ENCODE measurements at places on chromosomes 3 and 15.

- no peak for DNase-seq
Observed at GRCh38 chr3:155805204-155805801, 775 bp downstream of the C3orf33 start.

- no peak for DNase-seq
Observed at GRCh38 chr3:88896026-88896425, 211.4 kb upstream of the EPHA3 start.

DNA sequence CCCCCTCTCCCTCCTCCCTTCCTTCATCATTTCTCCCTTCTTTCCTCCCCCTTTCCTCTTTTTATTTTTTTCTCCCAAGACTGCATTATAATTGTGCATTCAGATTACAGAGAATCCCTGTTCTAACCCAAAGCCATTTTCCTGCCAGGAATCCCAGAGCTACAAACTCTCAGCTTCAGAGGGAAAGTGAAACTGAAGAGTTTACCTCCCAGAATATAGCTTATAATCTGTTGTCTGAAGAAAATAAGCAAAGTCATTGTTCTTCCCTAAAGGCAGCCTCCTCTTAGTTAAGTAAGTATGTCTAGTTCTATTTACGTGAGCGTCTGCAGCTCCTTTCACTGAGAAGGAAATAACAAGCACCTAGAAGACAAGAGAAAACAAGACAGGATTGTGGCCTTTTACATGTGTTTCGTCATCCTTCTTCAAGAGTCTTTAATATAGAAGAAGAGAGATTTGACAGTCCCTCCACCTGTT lies 97.2 kb downstream of the CHST2 start:
- DNase-seq = no peak

DNA sequence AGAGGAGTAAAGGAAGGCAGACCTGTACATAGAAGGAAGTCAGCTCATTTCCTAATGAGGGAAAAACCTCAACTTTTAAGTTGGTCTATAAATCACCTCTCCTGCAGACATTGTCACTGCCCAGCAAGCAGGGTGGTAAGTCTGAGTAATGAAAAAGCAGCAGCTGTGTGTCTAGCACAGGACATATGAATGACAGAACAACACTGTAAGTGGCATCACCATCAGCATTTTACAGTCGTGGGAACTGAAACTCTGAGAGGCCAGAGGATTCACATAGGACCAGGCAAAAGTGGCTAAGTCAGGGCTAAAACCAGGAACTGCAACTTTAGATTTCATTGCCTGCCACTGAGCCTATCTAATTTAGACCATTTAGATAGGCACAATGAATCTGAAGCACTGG lies 235.6 kb downstream of the CLSTN2 start:
- no peak for DNase-seq

DNA sequence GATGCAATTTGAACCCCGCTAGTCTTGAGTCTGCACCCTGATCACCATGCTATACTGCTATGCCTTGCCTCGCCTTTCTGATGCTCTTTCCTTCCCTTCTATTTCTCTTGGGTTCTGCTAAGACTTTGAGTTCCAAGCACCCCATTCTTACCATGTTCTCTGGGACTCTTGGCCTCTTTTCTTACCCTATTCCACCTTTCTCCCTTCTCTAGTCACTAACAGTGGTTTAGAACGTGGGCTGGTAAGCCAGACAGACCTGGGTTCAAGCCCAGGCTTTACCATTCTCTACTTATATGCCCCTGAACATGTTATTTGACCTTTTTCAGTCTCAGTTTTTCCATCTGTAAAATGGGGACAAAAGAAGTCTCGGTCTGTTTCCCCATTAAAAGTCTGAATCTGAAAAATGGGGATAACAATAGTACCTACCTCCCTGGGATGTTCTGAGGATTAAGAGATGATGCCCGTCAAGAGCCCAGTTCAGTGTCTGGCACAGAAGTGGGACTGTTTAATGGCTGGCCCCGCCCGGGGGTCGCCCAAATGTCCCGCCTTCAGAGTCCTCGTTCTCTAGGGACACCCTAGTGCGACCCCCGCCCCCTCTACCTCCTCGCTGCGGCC lies 376 bp downstream of the TADA3 start:
- DNase-seq = no peak

- DNase-seq = no peak
Observed at GRCh38 chr3:16386561-16386960, 121.5 kb downstream of the OXNAD1 start.

- DNase-seq = no peak
Observed at GRCh38 chr3:10952525-10952924, 40.0 kb upstream of the SLC6A1 start.

GRCh38 chr3:132283440-132283839 lies 33.8 kb upstream of the ACP3 start:
- no peak for DNase-seq

DNA sequence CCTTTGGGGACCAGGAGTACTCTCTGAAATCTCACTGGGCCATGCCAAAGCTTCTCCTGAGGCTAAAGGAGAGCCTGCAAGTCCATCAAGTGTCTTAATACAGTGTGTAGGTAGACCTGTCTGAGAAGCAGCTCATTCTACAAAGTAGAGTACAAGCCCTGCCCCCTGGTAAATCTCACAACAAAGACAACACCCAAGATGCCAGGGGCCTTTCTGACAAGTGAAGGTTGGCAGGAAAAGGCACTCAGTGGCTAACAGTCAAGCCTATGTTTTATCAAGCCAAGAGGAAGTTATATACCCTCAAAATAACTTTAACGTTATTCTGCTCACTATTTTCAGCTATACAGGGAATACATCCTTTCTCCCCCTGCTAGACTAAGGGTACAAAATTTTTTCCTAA lies 58.3 kb downstream of the NMNAT3 start:
- DNase-seq = no peak

DNA sequence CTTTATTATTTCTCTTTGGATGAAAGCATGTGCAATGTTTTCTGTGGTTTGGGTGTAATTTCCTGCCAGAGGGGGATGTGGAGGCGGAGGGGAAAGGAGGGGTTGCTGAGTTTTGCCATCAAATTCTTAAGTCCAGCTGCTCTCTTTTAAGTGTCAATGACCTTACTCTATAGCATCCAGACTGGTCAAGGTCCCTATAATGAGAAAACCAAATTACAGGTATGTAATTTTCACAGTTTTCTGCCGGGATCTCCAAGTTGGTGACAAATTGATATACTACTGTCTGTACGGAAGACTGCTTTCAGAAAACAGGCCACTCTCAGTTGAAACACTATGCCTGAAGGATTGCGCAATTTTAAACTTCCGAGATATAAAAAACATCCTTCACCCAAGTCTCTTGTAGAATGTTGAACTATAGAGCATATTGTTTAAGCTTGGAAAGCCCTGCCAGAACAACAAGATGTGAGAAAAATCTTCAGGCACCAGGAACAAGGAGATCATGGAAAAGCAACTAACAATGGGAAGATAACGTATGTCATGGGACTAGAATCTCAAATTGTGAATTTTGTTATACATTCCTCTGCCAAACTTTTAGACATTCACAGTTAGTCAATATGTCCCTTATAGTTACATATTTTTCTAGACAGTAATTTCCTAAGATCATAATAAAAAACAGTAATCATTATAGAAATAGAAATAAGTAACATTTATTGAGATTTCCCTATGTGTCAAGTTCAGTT lies 300.7 kb upstream of the SATB1 start:
- no peak for DNase-seq

DNA sequence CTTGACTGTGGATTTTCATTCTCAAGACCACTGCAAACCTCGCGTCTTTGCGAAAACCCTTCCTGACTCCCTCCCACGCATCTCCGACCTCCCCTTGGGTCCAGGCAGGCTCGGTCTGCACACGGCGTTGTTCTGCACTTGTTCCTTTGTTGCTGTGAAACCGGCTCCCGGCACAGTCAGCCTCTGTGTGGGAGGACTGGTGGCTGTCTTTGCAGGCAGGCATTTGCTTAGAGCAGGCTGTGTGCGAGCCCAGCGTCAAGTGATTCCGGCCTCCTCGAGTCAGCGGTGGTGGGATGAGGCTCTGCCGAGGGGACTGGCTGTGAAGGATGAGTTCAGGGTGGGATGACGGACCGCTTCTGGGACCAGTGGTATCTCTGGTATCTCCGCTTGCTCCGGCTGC lies 102.6 kb upstream of the ROPN1 start:
- no peak for DNase-seq

DNA sequence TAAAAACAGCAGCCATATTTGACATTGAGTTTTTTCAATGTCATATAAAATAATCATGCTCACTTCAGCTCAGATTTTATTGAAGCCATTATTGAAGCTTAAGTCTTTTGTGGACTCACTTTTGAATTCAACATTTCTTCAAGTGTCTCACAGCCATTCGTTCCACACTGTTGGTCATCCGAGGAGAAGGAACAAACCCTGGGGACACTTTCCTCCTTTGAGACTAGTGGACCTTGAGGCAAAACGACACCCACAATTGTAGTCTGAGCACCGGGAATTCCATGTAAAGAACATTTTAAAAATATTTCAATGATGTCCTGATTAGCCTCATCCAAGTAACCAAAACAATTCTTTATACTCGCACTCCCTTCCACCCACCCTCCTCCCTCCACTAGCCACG lies 174.7 kb downstream of the CD47 start:
- DNase-seq = no peak

DNA sequence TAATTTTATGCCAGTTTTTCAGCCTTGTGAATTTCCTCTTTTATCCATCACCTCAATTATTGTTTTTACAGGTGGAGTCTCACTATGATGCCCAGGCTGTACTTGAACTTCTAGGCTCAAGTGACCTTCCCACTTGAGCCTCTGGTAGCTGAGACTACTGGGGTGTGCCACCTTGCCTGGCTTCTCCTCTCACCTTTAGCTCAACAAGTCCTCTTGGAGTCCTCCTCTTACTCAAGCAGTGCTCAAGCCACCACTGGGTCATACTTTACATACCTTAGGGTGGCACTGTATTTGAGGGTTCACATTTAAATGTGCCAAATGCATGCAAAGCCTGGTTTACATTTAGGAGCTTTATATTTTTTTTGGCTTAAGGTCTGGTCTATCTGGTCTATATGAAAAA lies 350.1 kb upstream of the MCTP2 start:
- DNase-seq = no peak

DNA sequence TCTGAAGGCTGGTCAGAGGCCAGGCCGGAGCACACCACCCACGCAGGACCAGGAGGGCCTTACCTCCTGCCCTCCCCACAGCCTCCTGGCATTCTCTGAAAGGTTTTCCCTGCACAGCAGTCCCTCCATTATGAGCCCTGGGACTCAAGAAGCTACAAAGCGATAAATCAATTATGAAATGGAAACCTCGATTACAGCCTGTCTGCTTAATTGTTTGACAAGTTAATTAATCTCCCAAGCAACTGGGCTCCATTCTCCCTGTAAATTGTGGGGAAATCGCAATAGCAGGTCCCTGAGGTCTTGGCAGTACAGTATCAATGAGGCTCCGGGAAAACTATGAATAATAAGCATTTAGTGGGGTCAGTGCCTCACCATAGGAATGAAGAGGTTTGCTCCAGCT lies 683.5 kb downstream of the NTRK3 start:
- no peak for DNase-seq

- DNase-seq = no peak
Observed at GRCh38 chr15:69551391-69552056, 98.9 kb downstream of the RPLP1 start.

DNA sequence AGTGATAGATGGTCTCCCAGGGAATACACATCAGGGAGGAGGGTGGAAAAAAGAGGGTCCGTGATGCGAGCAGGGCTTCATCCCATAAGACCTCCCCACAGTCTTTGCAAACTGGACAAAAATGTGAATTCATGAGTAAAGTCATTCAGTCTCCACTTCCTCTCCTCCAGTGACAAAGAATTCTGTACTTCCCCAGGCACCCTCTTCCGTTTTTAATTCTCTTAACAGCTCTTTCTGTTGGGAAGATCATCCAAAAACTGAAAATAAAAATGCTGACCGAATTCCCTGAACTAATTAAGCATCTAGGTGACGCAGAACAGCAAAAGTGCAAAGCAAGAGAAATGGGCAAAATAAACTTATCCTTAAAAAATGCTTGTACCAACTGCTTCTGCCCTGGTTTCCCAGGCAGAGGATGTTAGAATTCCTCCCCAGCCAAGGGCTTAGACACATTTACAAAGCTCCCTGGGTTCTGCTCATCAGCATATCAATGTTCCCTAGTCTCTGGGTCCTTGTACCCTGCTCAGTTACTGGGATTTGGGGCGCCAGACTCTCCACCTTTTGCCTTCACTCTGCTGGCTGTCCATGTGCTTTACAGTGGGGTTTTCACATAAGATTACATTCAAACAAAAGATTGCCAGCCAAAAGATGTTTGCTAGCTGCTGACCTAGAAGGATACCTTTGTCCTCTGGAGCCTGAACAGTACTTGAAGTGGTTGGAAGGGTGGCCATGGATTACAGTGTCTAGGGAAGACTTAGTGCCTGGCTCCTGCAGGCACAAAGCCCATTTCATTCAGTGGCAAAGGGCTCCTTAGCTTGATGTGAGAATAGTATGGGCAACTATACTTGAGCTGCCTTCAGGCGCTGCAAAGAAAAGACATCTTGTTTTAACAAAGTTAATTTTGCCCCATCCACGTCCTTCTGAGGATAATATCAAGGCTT lies 69.4 kb downstream of the ARNT2 start:
- DNase-seq = no peak

- DNase-seq = no peak
Observed at GRCh38 chr3:94520364-94520763, 457.5 kb downstream of the NSUN3 start.

- DNase-seq = no peak
Observed at GRCh38 chr3:36707623-36708409, 56.5 kb downstream of the DCLK3 start.

- DNase-seq = no peak
Observed at GRCh38 chr3:42640771-42641370, 12.6 kb upstream of the ZBTB47 start.

- no peak for DNase-seq
Observed at GRCh38 chr3:43034911-43035310, 55.8 kb downstream of the GASK1A start.

DNA sequence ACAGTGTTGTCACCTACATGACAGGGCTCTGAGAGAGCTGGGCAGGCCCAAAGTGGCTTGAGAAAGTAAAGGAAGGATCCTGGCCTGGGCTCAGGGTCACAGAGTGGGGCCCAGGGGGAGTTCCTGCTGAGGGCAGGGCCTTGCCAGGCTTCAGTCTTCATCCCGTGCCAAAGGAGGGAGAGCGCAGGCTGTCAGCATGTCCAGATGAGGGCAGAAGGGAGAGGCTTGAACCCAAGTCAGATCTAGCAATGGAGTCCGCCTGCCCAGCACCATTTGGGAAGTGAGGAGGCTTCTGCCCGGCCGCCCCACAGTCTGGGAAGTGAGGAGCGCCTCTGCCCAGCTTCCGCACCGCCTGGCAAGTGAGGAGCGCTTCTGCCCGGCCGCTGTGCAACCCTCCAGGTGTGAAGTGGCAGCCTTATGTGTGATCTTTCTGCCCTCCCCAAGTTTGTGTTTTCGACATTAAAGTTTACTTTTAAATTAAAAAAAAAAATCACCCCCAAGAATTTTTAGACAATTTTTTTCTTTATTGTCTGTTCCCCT lies 303.6 kb upstream of the PROK2 start:
- DNase-seq = no peak

DNA sequence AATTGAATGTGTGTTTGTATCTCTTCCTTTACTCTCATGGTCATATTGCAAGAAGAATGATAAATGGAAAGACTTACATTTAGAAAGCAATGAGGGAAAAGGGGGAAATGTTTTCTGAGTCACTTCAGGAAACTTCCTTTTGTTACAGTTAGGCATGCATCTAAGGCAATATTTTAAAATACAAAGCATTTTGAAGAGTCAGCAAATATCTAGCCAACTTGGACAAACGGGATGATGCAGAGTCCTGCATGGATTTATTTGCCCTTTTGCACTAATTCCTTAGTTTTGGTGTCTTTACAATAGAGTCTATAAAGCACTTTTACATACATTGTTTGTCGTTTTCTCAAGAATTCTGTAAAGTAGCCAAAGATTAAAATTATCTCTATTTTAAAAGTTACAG lies 286.2 kb upstream of the UBE2E2 start:
- no peak for DNase-seq
